ENCODE measurements at places on chromosomes 7 and 10. TPM values are rescaled to one million over a fixed set of nuclear protein-coding genes. Genes with fewer than 3 reads are reported as not detected.

DNA sequence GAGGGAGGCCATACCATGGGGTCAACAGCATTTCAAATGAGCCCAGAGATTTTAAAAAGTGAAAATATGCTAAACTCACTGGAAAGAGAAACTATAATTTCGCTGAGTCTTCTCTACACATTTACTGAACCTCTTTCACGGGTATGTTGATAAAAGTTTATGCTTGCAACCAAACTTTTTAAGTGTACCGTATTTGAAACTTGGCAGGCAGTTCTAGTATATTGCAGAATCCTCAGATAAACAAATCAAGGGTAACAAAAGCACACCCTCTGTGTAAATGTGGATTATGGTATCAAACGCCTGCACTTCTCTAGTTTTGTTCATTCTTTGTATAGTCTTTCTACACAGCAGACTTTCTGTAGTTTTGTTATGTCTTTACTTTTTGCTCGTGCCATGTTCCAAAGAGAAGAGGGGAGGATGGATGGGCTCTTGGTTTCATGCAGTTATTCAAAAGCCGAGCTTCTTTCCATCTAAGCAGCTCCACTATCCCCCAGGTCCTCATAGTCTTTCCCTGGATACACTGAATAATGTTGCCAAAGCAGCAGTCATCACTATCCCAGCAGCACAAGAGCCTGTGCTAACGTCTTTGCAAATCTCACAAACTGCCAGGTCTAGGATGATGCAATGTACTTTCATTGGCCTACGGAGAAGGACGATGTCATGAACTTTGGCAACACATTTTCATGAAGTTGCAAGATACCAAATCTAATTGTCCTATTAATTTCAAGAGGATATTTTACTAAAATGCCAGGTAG, 131.2 kb downstream of the MPP7 start:
- peak; percentile 60 for DNase-seq

The SLC35G1 gene
- 5.1 TPM for total RNA-seq

GRCh38 chr7:27177795-27178320, 3.7 kb upstream of the HOXA10 start:
- DNase-seq: no peak

The DRGX gene
- total RNA-seq: not detected

The SRRM3 gene
- 0.27 TPM for total RNA-seq

Measured in M059J (cell line).